ENCODE measurements at places on chromosomes 11 and 22.

DNA sequence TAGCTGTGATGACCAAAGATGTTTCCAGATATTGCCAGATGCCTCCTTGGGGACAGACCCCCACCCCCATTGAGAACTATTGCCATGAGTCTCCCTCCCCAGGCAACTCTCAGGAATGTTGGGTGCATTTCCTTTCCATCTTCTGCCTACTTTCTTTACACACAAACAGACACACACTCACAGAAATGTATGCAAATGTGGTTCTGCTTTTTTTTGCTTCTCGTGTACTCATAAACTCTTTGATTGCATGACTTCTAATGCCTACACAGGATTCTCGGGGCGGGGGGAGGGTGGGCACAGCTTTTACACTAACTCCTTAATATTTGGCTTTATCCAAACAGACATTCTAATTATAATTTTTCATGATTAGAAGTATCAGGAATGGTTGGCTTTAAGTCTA is 53.3 kb upstream of the SUSD2 start:
- DNase-seq, result no peak

DNA sequence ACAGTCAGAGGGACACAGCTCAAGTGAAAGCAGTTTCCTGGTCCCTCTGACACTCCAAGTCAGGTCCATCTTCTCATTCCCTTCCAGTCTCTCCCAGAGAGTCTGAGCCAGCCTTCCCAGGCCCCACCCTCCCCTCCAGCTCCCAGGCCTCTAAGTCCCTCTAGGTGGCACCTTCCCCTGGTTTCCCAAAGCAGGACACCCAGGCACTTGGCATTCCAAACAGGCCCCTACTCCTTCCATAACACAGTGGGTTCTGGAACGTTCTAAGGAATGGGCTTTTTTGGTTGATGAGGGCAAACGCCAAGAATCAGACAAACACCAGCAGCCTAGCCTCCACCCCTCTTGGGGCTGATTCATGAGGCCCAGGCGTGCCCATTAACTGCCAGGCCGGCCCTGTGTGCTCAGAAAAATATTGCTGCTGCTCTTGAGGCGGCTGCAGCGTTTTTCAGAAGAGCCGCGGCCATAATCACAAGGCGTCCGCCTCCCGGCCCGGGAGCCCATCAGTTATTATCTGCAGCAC is 418.7 kb downstream of the SOX6 start:
- no peak for DNase-seq

- no peak for DNase-seq
These were observed 94.8 kb downstream of the TENM4 start for GRCh38 chr11:79346021-79346420.

- DNase-seq, result no peak
These were observed 21.3 kb upstream of the ABTB2 start for GRCh38 chr11:34379079-34379478.

GRCh38 chr11:57735619-57736298 is 5.5 kb upstream of the SELENOH start:
- DNase-seq, result no peak

- no peak for DNase-seq
These were observed 5.1 kb upstream of the BAIAP2L2 start for GRCh38 chr22:38115423-38116205.

GRCh38 chr11:108019870-108020540 is 11.3 kb downstream of the CUL5 start:
- DNase-seq, result no peak

GRCh38 chr11:67029146-67029545 is 6.2 kb downstream of the SYT12 start:
- DNase-seq, result no peak

DNA sequence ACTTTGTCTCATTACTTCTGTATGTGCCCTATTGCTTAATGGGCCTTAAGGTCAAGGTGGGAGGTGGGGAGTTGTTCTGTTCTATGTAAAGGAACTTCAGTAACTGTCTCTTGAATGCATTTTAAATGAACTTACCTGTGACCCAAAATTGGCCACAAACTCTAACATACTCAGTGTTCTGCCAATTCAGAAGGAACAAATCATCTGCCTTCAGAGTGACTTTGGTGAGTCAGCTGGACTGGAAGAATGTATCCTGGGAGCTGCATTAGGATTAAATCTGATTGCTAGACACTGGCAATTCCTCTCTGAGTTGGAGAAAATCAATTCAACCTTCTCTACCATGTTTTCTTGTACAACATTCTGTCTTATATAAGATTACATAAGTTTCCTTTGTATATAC is 1104.8 kb downstream of the DLG2 start:
- DNase-seq, result no peak

GRCh38 chr11:67265633-67266448 is 432 bp upstream of the GRK2 start:
- no peak for DNase-seq

DNA sequence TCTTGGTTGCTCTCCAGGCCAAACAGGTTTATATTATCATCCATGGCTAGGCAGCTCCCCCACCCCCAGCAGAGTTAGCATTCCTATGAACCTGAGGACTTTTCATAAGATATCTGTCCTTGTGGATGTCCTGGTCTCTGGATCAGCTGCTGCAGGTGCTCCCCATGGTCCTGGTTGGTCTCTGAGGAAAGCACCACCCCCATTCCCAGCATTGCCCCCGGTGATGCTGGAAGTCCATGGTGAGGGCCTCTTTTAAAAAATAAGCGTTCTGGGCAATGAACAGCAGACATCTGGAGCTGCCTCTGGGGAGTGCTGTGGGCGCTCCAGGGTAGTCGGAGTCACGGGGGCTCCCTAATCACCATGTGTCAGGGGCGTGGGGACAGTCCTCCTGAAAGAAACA is 26.6 kb downstream of the DKK3 start:
- DNase-seq, result no peak

GRCh38 chr11:12331239-12331874 is 46.0 kb upstream of the PARVA start:
- peak; percentile 72 for DNase-seq

GRCh38 chr11:120744016-120744994 is 232.8 kb downstream of the GRIK4 start:
- no peak for DNase-seq

- DNase-seq, result no peak
These were observed 81.5 kb downstream of the WT1 start for GRCh38 chr11:32353884-32354283.

GRCh38 chr11:127242676-127243075 is 242.1 kb upstream of the KIRREL3 start:
- no peak for DNase-seq

DNA sequence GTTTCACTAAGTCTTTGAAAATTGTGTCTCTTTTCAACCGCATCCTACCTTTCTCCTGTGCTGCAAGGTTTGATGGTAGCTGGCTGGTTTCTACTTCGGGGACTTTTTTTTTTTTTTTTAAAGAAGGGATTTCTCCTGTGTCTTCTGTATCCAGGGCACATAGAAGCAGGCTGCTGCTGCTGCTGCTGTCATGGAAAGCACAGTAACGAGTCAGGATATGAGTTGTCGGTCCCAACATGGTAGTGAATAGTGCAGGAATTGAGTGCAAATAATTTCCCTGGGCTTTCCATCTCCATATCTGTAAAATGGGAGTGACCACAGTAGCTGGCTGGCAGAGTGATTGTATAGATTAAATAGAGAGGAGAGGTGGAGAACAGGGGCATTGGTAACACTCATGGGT is 118.3 kb upstream of the NAV2 start:
- no peak for DNase-seq

DNA sequence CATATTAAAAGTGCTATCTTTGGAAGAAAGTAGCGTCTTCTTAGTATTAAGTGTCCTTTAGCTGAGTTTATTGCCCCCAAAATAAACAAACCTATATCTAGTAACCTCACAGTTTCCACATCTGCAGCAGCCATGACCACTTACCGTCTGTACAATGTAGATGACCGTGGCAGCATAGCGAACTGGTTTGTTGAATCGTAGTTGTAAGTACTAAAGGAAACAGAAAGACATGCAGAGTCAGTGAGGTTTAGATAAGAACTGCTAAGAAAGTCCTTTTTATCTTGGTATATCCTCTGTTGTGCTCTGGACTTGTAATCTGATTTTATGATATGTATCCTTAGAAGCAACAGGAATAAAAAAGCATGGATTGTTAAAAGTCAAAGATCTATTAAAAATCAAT is 9.4 kb downstream of the SLC5A12 start:
- DNase-seq, result no peak

DNA sequence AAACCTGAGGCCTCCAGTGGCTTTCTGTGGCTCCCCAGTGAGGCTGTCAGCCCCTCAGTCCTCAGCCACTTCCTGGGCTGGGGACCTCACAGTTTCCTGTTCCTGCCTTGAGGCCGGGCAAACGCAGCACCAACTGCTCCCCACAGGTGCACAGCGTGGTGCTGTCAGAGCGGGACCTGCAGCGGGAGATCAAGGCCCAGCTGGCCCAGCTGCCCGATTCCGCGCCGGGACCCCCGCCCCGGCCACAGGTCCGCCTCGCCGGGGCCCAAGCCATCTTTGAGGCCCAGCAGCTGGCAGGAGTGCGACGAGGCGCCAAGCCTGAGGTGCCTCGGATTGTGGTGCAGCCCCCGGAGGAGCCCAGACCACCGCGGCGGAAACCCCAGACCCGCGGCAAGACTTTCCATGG is 5.4 kb downstream of the TBC1D10C start:
- no peak for DNase-seq

GRCh38 chr11:66789097-66789890 is 53.9 kb upstream of the RCE1 start:
- DNase-seq, result no peak

- DNase-seq, result no peak
These were observed 43.1 kb upstream of the RASSF10 start for GRCh38 chr11:12966002-12966401.

- no peak for DNase-seq
These were observed 873 bp downstream of the GPHA2 start for GRCh38 chr11:64934682-64935358.

- DNase-seq, result no peak
These were observed 234.9 kb upstream of the POU2AF2 start for GRCh38 chr11:111010391-111011274.

DNA sequence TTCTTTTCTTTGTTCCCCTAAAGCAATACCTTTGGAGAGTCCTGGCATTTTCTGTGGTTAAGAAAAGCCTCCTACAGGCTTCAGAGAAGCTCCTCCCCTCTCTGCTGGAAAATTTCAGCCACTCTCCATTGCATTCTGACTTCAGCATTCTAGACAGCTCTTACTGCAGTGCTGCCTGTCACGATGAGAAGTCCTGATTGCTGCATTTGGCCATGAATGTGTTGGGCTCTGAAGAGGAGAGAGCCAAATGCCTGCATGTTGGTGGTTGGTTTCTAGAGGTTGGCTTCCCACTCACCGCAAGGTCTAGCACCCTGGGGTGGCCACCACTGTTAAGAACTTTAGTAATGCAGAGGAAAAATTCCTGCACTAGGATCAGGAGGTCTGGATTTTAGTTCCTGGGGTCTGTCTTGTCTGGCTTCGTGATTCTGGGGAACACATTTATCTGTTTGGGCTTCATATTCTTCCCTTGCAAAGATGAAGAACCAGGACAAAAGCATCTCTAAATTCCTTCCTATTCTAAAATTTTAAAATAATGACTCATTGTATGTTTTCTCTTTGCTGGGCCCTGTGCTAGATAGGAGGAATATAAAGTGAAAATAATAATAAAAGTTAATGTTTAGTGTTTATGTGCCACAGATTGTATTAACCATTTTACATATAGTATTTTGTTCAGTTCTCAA is 38.1 kb downstream of the COA4 start:
- no peak for DNase-seq

DNA sequence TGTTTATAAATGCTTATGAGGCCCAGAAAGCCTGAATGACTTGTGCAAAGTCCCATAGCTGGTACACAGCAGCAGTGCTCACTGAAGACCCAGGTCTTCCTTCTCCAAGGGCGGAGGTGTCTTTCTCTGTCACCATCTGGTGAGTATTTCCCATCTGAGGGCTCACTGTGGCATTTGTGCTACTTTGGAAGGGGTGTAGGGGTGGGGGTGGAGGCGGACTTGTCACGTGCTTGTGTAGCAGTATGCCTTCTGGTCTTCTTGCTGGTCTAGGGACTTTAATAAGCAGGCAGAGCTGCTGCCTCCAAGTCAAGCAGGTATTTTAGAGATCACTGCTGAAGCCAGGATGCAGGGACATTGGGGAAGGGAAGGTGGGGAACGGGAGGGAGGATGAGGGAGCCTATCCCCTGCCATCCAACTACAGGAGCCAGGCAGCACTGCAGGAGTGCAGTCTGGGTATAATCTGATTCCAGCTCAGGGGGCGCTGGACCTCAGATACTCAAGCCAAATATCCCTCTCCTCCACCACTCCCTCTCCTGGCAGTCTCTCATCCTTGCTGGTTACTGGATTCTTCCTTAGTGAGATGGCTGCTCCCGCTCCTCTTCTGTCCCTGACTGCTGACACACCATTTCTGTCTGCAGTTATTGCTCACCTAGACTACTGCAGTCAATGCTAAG is 3.4 kb downstream of the ABCC8 start:
- DNase-seq, result no peak

DNA sequence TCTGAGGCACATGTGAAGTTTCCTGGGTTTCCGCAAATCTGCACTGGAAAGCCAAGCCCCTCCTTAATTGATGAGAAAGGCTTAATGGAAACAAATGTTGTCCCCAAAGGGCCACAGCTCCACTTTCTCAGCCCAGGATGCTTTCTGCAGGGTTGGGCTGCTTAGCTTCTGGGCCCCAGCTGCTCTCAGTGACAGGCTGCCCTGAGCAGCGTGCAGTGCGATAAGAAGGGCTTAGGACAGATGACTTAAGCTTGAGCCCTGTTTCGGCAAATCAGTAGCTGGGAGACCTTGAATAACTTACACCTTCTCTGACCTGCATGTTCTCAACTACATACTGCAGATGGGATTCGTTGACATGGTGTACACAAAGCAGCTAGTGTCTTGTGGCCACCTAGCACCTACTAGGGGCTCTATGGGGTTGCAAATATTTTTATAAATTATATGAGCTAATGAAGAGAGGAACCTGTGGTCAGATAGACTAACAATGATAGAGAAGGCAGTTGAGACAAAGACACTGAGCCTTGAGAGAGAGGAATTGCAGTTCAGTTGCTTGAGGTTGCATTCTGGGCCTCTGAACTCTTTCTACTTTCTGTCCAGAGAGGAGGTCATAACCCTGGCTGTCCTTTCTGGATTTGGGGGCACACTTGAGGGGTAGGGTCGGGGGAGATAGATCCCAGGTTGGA is 11.5 kb downstream of the STX3 start:
- DNase-seq, result no peak

Measured in HS-27A (cell line).